Smooth muscle cell of the brain vasculature (primary cell): ENCODE measurements at places on chromosomes 6 and 20.
A peak's percentile ranks its signal among the peaks of the same experiment; 100 is the strongest.

GRCh38 chr20:19712721-19713260 lies 45.3 kb upstream of the RIN2 start:
- no peak for DNase-seq

- DNase-seq: peak; percentile 2
These were observed 120.5 kb upstream of the CHD6 start for GRCh38 chr20:41738604-41739206.

DNA sequence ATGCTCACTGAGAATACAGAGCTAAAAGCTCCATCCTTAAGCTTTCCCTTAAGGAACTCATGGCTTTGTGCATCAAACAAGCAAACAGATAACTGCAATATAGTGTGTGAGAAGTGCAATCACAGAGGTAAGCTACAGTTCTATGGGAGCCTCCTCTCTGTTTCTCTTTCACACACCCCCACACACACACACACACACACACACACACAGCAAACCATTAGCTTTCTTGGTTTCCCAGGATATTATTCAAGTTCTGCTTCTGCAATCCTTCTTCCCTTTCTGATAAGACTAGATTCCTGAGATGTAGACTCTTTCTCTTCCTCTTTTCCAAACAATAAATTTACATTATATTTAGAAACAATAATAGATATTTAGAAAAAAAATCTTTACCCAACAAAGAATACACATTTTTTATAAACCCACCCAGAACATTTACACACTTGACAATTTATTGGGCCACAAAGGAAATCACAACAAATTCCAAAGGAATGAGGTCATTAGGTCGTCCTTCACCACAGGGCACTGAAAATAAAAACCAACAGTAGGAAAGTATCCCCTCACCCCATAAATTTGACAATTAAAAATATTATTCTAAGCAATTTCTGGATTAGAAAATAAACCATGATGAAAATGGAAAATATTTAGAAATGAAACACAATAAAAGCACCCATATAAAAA lies 9.3 kb upstream of the GFOD1 start:
- DNase-seq: no peak

DNA sequence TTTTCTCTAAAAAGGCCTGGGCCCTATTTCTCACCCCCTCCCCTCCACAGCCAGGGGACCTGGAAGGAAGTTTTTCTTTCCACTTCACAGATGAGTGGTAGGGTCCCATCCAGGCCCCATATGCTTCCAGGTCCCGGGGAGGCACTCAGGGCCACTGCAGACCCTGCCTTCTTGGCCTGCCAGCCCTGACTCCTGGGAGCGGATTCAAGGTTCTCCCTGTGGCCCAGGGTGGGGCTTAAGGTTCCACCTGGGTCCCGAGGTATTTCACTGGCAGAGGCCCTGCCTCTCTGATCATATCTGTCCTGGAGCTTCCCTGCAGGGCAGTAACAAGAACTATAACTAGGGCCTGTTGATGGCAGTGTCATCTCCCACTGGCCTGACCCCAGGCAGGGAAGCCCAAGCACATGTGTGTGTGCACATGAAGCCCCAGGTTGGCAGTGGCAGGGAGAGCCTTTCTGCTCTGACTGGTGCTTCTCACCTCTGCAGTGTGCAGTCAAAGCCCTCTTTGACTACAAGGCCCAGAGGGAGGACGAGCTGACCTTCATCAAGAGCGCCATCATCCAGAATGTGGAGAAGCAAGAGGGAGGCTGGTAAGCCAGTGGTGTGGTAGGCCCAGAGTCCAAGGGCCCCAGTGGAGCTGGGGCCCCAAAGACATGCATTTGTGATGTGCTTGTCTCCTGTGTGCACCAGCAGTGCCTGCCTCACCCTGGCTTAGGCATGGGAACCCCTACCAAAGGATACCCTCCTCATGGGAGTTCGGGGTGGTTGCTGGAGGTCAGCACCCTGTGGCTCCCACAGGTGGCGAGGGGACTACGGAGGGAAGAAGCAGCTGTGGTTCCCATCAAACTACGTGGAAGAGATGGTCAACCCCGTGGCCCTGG lies 31.2 kb downstream of the PLCG1 start:
- no peak for DNase-seq

- no peak for DNase-seq
These were observed 80.9 kb upstream of the PLN start for GRCh38 chr6:118467181-118467580.

DNA sequence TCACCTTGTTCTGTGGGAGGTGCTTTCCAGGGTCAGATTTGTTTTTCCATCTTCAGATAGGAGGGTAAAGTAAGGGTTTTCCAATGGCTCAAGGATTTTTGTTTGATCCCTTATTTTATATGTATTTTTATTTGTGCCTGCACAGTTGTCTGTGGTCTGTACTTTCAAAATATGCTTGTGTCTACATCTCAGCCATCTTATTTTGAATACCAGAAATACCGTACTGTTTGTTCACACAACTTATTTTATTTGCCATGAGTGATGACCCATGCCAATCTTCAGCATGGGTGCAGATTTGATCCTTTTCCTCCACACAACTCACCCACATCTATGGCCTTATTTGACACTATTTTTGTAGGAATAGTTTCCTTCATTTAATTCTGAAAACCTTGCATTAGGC lies 72.2 kb upstream of the PTCHD4 start:
- DNase-seq: no peak

DNA sequence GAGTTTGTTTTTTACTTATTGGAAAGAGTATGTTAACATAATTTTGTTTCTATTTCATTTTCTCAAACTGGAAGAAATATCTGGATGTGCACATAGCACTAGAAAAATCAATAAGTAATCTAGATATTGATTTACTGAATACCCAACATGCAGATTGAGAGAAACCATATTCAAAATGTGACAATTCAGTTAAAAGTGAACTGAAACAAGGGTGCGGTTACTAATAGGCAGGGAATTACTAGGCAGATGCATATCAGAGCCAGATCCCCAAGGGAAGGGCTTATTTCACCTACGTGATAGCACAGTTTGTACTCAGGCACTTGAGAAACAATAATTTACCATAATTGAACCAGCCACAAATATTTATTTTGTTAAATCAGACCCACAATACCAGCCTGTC lies 493.1 kb upstream of the FLRT3 start:
- DNase-seq: no peak

DNA sequence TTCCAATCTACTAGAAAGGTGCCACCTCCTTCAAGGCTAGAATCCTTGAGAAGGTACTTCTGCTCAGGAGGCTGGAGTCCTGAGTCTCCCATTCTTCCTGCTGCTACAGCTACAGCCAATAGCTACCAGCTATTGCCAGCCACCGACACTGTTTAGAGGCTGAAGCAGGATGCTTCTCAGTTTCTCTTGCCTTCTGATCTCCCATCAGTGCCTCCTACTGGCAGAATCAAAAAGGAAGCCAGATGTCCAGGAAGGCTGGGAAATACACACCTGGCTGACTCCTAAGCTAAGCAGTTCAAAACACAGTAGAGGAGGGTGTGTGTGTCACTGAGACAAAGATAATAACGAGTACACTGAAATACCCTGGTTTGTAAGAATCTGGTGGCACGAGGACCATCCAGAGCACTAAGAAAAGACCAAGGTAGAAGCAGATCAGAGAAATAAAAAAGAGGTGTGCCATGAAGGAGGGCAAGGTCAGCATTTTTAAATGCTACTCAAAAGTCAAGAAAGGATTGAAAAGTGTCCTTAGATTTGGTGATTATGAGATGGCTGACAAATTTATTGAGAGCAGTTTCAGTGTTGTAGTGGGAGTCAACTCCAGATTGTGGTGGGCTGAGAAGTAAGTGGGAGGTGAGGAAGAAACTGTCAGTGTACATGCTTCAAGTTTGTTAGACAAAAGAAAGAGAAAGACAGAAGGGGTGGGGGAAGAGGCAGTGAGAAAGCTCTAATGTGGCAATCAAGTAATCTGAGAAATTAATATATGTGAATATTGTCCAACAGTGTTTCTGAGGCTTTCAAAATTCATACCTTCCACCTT lies 2.3 kb upstream of the HLA-DMA start:
- no peak for DNase-seq

DNA sequence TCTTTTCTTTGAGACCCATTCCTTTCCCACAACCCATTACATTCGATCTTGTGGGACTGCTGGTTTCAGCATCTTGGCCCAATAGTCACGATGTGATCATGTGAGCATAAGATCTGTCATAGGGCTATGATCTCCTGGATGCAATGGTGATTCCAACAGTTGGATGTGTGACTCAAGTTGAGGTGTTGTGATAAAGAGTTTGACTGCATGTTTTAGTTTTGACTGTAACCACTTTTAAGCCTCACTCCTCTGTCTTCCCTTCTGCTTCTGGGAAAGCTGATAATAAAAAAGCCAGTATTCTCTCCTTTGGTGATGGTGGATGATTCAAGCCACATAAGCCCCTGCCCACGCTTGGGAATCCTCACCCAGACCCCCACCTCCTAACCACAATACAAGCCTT lies 117.0 kb upstream of the ASCC3 start:
- DNase-seq: no peak

DNA sequence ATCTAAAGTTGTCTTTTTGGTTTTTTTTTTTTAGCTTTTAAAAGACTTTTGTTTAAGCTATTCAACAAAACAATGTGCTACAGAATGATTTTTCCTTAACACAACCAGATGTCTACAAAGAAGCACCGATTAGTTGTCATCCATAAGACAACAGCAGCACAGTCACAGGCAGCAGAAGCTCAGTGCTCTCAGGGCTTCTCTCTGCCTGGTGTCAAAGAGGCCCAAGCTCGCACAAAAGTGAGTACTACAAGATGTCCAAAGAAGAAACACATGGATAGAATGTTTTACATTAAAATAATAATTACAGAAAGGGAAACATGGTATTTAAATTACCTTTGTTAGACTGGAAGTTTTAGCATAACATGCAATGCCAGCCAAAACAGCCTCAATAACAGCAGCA lies 81.6 kb downstream of the DNAAF9 start:
- no peak for DNase-seq

- no peak for DNase-seq
These were observed 43.6 kb downstream of the RGS17 start for GRCh38 chr6:153087436-153087835.

- no peak for DNase-seq
These were observed 168.6 kb downstream of the GMPR start for GRCh38 chr6:16406966-16407365.

- DNase-seq: no peak
These were observed 381.0 kb upstream of the ARID1B start for GRCh38 chr6:156396068-156396771.

DNA sequence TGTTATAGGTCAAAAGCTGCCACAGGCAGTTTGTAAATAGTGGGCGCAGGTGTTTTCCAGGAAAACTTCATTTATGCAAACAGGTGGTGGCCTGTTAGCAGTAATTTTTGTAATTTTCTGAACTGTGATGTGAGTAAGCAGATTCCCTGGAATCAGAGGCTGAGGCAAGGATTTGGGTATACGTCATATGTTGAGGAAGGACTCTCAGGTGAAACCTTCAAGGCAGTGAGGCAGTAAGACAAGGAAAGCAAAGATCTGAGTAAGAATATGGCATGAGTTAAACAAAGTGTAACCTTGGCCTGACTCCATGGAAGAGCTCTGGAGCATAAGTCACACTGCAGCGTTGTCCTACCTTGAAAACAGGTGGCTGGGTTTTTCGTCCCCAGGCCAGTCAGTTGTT lies 291.1 kb upstream of the BTBD3 start:
- DNase-seq: no peak

DNA sequence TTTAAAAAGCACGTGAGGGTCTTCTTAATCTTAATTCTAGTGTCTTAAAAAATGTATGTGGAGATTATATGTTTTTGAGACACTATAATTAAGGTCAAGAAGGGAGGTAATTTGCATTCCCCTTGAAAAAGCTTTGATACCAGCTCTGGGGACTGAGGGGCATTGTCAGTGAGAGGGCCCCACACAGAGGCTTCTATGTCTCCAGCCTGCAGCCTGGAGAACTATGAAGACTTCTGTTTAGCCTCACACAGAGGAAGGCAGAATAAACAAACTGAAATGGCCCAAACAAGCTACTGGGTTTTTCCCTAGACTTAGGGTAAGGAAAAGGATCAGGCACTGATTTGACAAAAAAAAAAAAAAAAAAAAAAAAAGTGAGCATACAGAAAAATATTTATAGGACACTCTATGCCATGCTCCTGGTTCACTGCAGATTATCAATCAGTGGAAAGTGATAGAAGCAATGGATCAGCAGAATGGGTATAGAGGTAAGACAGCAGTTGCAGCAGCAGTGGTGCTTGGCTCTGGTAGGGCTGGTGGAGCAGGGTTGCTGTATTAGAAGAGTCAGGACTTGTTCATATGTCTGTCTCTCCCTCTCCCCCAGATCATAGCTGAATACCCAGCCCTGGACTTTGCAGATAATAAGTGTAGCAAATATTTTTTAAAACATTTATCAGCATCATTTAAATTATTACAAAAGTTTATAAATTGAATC lies 85.4 kb downstream of the KLHL32 start:
- DNase-seq: no peak

- no peak for DNase-seq
These were observed 217.4 kb upstream of the HSF2 start for GRCh38 chr6:122182061-122182460.

GRCh38 chr6:168542301-168542700 lies 101.3 kb downstream of the SMOC2 start:
- no peak for DNase-seq

GRCh38 chr6:43220439-43220951 lies 8.8 kb downstream of the DNPH1 start:
- no peak for DNase-seq

- no peak for DNase-seq
These were observed 736.0 kb downstream of the CD109 start for GRCh38 chr6:74431873-74432580.

DNA sequence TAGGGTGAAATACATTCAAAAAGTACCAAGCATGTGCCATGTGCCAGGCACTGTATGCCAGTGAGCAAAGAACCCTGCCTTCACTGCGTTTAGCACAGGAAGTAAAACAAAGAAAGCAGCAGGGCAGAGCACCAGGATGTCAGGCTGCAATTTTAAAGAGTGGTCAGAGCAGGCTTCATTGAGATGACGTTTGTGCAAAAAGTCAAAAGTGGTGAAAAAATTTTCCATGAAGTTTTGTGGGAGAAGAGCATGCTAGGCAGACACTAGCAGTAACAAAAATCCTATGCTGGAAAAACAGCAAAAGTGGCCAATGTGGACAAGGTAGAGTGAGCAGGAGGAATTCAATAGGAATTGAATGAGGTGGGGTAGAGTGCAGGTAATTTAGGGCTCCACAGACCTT lies 31.3 kb downstream of the AKIRIN2 start:
- no peak for DNase-seq

GRCh38 chr6:25112322-25112773 lies 166.8 kb upstream of the CARMIL1 start:
- DNase-seq: no peak

- no peak for DNase-seq
These were observed 150.7 kb upstream of the LAMP5 start for GRCh38 chr20:9363673-9364072.

DNA sequence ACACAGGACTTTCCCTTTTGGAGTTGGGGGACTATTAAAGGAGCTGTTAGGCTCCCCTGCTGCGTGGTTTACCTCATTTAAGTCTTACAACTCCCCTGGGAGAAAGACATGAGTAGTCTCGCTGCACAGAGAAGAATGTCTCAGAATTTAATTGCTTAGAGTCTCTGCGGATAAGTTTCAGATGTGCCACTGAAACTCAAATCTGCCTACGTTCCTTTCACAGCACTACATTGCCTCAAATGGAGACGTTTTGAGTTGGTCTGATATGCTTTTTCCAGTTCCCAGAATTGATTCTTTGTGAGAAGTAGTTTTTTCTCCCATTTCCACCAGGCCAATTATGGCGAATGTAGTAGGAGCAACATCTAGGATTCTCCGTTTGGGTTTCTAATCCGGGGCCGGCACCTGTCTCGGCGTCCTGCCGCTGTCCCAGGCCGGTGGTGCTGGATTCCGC lies 532 bp upstream of the SLC35F1 start:
- no peak for DNase-seq

GRCh38 chr6:91708534-91708933 lies 1121.7 kb upstream of the MAP3K7 start:
- no peak for DNase-seq
